Nucleus accumbens (tissue), 56 donors: ENCODE measurements at places on chromosomes 2 and 18.

DNA sequence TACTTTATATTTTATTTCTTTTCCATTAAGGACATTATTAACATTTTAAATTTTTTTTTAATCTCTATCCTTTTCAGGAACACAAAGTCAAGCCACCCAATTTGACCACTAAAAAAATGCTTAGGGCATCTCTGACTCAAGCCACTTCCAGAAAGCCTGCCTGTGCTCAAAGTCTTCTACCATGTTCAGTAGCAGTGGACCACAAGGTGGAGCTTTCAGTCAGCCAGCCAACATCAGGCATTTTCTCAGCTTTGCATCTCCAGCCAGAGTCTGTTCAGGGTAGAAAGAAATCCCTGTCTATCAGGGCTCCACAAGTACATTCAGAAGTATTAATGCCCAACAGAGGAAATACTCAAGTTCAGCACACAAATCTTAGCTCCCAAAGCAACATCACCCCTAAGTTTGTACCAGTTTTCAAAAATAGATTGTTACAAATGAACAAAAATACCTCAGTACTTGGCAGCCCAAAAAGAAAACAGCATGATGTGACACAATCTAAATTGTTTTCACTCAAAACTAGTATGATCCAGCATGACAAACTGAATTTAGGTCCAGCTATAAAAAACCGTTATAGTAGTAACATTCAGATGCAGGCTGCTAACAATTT is 37.6 kb downstream of the C18orf63 start:
- DNase-seq, result peak; percentile 87

GRCh38 chr2:183963609-183964008 is 634.7 kb upstream of the ZNF804A start:
- DNase-seq, result no peak

DNA sequence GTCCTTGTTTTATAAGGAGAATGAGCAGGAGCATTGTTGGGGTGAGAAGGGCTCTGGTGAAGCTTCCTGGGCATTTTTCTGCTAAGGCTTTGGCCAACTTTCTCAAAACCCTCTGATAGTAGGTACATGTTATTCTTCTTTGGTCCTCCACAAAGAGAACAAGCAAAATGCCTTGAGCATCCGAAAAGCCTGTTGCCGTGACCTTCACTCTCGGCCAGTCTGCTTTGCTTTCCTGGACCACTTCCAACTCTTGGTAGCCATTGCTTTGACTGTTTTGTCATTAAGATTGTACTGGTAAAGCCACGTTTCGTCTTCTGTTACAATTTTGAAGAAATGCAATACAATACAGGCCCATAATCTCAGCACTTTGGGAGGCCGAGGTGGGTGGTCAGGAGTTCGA is 27.4 kb upstream of the ALLC start:
- no peak for DNase-seq

DNA sequence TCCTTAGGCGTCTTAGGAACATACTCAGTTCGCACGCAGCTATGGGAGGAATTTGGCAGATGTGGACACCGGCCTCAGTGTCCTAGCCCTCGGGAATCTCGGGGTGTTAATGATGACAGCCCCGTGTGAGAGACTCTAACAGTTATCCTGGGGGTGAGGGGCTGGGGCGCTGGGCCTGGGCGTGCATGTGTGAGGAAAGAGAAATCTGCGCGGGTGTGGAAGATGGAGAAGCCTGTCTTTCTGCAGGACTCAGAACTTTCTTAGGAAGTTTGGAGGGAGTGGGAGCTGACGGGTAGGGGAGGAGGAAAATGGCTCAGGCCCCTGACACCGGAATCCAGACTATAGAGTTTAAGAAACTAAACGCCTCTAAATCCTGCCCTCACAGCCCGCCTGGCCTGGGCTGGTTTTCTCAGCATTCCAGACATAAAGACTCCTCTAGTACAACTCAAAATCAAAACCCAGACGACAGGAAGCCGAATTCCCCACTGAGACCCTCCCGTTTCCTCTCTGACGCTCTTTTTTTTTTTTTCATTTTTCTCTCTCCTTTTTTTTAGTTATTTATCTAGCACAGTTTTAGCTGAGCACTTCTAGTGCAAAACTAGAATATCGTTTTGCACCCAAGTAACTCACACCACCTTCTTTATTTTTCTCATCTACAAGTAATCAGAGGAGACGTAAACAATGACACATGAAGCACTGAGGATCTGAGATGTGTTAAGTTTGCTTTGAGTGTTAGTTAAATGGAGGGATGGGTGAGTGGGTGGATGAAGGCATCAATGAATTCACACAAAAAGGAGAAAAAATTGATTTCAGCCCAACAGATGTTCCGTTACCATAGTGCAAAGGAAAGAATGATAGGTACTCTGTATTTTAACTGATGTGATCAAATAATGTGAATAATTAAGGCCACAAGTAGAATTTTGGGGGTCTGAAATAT is 1.2 kb upstream of the HAAO start:
- DNase-seq, result no peak

- no peak for DNase-seq
Observed at GRCh38 chr18:8937160-8938094, 165.1 kb upstream of the NDUFV2 start.

DNA sequence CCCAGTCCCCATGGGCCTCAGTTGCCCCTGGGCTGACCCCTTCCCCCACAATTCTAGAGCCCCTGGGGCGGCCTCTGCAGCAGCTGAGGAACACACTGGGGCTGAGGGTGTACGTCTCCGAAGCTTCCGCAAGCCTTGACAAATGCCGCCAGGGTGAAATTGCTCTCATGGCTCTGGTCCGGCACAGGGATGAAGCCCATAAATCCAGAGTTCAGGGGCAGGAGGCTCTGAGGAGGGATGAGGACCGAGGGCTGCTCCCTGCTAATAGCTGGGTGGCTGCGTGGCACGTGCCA is 27.1 kb upstream of the OTOS start:
- DNase-seq, result no peak
